Activated CD8-positive, alpha-beta T cell treated with anti-CD3 and anti-CD28 coated beads, Interleukin-2, amount 10 ng/mL, durations not matched to agents 7 days and 5 days (primary cell): ENCODE measurements at places on chromosomes 1 and 21.

- DNase-seq: no peak
These were observed 47.2 kb upstream of the ECE1 start for GRCh38 chr1:21337454-21337927.

GRCh38 chr21:44058652-44058964 lies 46.5 kb downstream of the TRAPPC10 start:
- no peak for DNase-seq

GRCh38 chr1:159199901-159200300 lies 4.8 kb upstream of the ACKR1 start:
- DNase-seq: no peak

DNA sequence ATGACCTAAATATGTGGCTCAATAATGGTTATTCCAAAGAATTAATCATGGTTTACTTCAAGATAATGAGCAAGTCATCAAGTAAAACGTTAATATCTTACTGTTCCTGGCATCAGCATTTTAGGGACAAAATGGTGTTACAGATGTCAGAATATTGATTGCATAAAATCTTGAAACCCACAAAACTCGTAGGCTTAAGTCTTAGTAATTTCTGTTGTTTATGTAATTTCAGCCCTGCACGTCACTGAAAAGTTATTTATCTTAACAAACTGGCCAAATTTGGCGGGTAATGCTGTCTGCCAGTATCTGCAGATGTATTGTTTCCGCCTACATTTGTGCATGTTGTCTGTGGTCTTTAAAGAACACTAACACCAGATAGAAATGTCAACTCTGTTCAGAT lies 25.8 kb downstream of the CDC7 start:
- no peak for DNase-seq

DNA sequence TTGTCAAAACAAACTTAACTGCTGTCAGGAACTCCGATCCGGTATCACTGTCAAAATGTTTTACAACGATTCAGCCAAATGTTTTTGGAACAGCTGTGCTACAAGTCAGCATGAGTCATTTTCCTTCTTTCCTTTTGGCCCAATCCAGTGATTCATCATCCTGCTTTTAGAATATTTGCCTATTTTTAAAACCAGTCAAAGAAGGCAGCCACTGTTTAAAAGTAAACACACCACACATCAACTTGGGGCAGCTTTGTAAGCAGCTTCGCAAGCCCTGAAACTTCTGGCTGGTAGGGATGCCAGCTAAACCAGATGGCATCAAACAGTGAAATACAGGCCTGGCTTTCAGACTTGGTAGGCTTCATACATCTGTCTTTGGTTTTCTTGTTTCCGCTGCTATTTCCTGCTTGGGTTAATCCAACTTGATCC lies 14.9 kb downstream of the MAP3K7CL start:
- DNase-seq: no peak

DNA sequence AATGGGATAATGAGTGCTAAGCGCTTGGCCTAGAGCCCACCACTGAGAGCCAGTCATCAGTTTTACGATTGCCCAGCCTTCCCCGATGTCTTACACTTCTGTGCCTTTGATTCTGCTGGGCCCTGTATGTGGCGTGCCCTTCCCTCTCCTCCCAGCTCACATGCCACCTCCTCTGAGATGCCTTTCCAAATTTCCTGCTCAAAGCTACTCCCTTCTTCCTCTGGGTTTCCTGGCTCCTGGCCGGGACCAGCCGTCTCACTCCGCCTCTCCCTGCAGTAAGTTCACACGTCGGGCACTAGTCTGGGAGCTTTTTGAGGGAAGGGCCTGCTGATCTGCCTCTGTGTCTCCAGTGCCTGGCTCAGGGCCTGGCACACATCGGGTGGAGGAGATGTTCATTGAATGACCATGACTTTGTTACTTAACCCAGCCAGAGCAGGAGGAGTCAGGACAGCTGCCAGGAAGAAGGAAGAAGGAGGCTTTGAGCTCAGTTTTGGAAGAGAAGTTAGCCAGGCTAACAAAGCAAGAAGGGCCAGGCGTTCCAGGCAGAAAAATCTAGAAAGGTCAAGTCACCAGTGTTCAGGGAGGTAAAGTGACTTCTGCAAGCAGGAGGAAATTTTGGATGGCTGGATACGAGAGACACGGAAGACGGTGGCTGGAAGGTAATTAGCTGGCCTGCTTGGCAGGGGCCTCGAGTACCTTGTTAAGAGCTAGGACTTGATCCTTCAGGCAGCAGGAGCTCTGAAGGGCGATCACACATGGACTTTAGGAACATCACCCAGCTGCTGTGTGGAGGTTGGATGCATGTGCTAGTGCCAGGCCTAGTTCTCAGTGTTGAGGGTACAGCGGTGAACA lies 63.6 kb downstream of the EPHB2 start:
- no peak for DNase-seq
